Brain (organoid and tissue), 16 donors: ENCODE measurements at places on chromosomes 5 and 9.

- DNase-seq, result no peak
Measured at GRCh38 chr9:35822926-35823325, 5.6 kb downstream of the FAM221B start.

GRCh38 chr5:7947301-7947700, 78.4 kb downstream of the MTRR start:
- DNase-seq, result no peak

GRCh38 chr9:97412626-97413385, 910 bp downstream of the TDRD7 start:
- DNase-seq, result no peak

- peak; percentile 34 for DNase-seq
Measured at GRCh38 chr5:113057557-113057984, 81.0 kb downstream of the DCP2 start.

DNA sequence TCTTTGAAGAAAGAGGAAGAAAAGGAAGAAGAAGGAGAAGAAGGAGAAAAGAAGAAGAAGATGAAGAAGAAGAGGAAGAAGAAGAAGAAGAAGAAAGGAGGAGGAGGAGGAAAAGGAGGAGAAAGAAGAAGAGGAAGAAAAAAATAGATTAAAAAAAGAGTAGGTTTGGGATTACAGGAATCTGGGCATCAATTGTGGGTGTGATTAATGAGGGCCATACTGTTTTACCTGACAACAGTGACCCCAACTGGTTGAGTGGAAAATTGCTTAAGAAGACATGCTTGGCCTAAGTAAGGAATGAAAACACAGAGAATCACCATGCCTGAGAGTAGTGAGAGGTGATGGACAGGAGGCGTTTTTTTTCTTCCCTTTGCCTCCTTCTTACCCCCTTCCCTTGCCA, 114.6 kb downstream of the FAM170A start:
- DNase-seq, result peak; percentile 9

- DNase-seq, result no peak
Measured at GRCh38 chr5:110134963-110135935, 445.5 kb downstream of the MAN2A1 start.

GRCh38 chr9:21751998-21752397, 50.4 kb upstream of the MTAP start:
- DNase-seq, result no peak

- no peak for DNase-seq
Measured at GRCh38 chr9:137190315-137190856, 1.9 kb downstream of the SSNA1 start.

- DNase-seq, result no peak
Measured at GRCh38 chr5:38341056-38341455, 82.7 kb downstream of the EGFLAM start.

- DNase-seq, result no peak
Measured at GRCh38 chr9:3193791-3194190, 332.0 kb downstream of the RFX3 start.

- no peak for DNase-seq
Measured at GRCh38 chr5:33691856-33692255, 199.9 kb downstream of the ADAMTS12 start.

DNA sequence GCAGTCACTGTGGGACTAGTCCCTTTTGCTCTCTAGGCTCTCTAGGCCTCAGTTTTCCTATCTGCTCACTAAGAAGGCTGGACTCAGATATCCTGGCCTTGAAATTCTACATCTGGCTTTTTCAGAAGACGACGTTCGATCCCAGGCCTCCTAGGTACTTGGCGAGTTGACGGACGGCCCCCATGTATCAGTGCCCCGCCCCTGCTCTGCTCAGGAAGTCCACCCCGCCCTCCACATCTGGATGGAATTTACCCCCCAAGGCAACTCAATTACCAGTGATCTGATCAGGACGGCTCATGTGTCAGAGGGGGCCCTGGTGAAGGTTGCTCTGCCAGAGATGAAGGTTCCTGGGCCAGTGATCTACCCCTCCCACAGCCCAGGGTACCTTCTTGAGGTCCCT, 44.1 kb upstream of the SYNPO start:
- no peak for DNase-seq
